ENCODE measurements at places on chromosomes 6 and 20.

DNA sequence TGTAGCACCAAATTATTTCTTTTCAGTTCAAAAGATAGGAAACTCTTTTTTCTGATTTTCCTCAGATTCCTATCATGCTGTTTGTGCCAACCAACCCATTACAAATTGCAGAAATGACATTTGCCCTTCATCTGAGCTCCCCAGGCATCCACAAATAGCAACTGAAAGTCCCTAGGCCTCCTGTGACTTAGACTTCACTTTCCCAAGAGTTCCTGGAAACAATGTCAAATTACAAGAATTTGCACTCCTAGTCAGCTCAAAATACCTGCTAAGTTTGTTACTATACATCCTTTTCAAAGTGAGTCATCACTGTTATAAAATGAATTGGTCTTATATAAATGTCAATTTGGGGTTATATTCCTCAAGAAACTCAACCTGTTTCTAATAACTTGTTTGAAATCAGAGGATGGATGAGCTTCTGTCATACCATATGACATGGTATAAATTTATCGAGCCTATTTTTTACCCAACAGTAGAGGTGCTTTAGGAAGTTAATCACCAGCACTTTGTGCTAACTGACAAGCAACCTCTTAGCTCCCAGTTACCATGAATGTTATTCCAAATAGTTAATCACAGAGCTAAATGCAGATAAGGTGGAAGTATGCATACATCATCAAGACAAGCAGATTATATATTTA, 256.5 kb downstream of the HACE1 start:
- DNase-seq: no peak

GRCh38 chr20:50272030-50272723, 81.5 kb downstream of the CEBPB start:
- DNase-seq: no peak

GRCh38 chr6:115891750-115892149, 168.9 kb downstream of the FRK start:
- no peak for DNase-seq

DNA sequence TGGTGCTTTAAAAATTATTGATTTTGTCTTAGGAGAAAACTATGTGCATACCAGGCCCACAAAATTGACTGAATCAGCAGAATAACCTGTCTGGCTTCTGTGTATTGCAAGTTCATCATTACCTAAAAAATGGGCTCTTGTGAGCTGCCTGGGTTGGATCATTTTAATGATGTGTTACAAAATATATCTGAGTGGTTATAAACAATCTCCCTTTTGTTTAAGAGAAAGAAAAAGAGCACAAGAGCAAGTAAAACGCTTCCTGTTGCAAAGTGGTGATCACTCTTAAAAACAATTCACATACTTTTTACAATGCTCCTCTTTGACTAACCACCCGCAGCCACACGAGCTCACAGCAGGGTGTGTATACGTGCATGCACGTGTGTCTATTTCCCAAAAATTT, 335.1 kb downstream of the HDGFL1 start:
- no peak for DNase-seq

GRCh38 chr6:30238178-30238795, 25.1 kb upstream of the TRIM26 start:
- no peak for DNase-seq

GRCh38 chr6:20341096-20341495, 60.6 kb upstream of the E2F3 start:
- DNase-seq: no peak

GRCh38 chr20:2820896-2821869, 5.0 kb downstream of the TMEM239 start:
- no peak for DNase-seq

DNA sequence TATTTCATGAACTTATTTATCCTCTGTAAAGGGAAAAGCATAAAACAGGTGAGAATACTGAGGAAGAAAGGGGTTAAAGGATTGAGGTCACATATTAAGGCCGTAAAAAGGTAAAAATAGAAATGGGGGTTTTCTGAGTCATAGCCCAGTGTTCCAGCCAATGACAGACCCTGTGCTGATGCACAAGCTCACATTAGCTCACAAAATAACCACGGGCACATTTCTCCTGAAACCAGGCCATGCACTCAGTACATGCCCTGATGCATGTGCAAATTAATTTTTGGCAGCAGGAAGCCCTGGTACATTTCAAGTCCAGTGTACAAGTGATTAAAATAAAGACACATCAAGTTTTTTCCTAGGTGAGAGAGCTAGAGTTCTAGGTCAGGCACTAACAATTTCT, 194.4 kb downstream of the TMEM200A start:
- DNase-seq: no peak

DNA sequence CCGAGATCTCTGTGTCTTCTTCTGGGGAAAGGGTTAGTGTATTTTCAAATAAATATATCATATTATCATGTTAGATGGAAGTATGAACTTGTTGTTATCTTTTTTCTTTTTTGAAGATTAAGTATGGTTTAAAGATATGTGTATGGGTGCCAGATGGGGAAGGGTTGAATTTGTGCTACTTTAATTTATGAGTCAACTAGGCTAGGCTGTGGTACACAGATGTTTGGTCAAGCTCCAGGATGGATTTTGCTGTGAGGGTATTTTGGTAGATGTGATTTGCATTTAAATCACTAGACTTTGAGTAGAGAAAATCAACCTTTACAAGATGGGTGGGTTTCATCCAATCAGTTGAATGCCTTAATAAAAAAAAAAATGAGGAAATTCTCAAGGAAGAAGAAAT, 886.6 kb upstream of the ADGRB3 start:
- DNase-seq: no peak

GRCh38 chr6:37016995-37017394, 11.5 kb downstream of the FGD2 start:
- DNase-seq: no peak

GRCh38 chr6:162239330-162239729, 488.2 kb downstream of the PRKN start:
- DNase-seq: no peak

- no peak for DNase-seq
Observed at GRCh38 chr6:53347921-53348370, 804 bp downstream of the ELOVL5 start.

- no peak for DNase-seq
Observed at GRCh38 chr6:53770780-53771249, 24.0 kb upstream of the LRRC1 start.

DNA sequence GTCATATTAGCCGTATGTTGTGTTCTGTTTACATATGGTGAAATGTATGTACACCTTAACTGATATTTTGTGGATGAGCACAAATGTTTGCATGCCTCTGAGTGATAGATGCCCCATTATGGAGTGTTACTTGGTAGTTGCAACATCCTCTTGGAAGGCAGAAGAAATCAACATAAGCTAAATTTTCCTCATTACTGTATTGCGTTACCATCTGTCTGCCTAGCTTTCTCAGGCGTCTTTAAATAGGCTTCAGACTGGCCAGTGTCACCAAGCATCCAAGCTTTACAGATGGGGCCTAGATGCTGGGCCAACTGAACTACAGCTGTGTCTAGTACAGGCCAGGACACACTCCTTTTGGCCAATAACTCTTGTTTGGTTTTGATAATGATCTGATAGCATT, 250.6 kb downstream of the SAMD5 start:
- DNase-seq: no peak

GRCh38 chr6:89952686-89953085, 58.4 kb downstream of the GJA10 start:
- no peak for DNase-seq

DNA sequence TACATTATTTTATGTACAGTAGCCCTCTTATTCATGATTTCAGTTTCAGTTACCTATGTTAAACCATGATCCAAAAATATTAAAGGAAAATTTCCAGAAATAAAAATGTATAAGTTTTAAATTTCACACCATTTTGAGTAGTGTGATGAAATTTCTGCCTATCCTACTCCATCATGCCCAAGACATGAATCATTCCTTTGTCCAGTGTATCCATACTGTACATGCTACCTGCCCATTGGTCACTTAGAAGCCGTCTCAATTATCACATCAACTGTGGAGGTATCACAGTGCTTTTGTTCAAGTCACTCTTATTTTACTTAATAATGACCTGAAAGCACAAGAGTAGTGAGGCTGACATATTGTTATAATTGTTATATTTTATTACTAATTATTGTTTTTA, 32.3 kb upstream of the PLCB4 start:
- no peak for DNase-seq

DNA sequence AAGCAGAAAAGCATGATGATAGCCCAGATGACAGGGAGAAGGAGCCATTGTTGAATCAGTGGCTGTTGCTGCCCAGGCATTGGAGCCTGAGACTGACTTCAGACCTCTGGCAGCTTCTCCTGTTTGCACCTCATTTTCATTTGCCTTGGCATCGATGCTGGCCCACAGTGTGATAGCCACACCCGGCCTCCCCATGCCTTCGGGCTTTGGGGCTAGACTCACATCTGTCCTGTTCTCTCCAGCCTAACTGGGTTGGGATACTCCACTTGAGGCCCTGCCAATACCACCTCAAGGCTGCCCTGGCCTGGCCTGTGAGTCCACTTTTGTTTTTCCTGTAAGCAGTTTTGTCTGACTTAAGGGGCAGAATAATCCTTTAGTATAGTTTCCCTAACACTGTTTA, 140.4 kb downstream of the UST start:
- no peak for DNase-seq

DNA sequence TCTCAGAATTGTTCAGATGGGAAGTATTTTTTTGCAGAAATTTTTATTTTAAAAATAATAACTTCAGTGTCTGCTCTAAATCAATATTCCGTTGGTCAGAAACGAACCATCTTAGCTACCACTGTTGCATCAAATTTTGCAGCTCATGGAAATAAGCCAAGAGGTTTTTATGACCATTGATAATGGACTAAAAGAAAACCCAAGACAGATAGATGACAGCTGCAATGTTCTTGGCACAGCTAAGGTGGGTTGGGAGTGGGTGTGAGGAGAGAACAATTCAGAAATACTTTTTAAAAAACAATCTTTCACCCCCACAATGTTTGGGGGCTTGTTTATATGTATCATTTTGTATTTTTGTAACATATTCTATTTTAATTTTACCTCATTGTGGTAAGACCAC, 121.1 kb downstream of the PDE7B start:
- DNase-seq: no peak

DNA sequence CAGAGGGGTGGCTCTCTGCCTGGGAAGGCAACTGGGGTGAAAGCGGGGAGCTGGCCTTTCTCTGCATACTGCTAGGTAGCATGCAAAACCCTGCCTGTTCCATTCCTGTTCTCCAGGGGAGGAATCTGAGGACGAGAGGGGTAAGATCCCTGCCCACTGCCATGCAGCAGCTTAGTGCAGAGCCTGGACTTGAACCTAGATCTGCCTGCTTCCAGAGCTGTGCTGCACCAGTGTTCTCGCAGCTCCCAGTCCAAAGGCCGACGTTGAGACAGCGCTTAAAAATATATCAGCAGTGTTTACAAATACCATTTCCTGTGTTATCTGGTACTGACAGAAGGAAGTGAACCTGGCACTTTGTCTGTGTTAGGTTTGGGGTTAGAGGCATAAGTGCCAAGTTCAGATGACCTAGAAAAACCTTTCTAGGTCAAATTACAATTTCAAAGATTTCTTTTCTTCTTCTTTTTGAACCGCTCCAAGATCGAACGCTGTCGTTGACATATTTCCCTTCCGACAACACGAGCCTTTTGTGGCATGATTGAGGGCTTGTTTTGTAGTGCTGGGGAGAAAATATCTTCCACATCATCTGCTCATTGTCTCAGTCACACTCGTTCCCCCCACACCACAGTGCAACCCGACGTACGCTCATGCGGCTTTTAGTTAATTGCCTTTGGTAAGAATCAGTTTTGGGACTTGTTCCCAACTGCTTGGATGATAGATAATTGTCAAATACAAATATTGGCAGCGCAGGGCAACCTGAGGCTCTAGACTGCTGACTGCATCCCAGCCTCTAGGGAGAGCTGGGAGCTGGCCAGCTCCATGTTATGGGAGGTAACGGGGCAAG, 44.6 kb downstream of the TOX2 start:
- DNase-seq: no peak

DNA sequence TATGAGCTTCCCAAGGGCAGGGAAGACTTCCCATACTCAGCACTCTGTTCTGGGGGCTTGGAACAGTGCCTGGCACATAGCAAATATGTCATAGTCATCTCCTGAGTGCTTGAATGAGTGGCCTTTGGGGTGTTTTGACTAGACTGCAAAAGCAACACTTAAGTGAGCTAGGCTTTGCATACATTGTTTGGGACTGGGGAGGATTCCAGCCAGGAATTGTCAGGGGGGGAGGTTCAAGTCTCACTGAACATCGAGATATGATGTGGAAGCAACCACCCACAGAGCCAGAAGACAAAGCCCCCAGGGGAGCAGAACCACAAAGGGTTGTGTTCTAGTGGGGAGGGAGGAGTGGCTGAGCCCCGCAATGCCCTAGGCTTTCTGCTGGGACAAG, 98.4 kb downstream of the SYCP2 start:
- DNase-seq: no peak

DNA sequence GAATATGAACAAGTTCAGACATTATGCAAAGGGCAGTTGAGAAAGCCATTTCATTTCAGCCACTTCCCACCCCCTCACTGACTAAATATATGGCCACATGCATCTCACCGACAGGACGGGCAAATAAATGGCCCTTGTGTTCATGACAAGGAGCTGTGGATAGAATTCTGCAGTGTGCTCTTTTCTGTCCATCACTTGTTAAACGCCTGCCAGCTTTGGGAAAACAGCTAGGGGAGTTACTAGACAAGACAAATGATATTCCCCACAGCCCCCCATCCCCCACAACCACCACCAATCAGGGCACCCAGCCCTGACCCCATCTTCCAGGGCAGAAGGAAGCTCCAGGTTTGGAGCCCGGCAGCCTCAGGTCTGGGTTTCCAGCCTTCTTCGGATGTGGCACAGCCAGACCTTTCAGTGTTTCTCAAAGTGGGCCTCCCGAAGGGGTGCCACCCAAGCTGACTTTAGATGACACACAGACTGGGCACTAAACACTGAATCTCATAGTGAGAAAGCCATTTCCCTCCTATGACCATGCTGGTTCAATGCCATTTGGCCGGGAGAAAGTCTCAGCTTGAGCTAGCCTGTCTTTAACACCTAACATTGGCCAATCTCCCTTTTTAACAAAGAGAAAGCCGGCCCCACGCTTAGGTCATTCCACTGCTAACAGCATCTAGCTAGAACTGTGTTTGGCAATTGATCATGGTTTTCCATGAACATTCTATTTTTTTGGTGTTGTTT, 4.0 kb upstream of the RIPOR3 start:
- DNase-seq: no peak

Data from epithelial cell of proximal tubule (primary cell).